ENCODE measurements at places on chromosomes 4 and X. TPM values are rescaled to one million over a fixed set of nuclear protein-coding genes. Genes with fewer than 3 reads are reported as not detected.

DNA sequence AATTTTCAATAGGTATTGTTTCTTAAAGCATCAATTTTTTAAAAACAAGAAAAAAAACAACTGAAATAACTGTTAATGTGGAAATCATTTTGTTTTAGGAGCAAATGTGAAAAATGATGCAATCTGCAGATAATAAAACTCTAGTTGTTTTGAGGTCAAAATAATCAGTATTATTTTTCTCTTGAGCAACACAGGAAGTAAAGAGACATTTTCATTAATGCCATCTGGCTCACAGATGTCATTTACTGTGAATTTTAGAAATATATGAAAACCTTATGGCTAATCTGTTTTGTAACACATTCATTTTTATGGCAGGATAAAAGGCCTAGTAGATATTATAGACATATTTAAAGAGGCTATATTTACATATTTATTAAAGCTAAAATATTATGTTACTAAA lies 141.6 kb downstream of the PCDH18 start:
- H3K27me3 ChIP-seq: no peaks in the 10 kb centered on the region
- no peaks in the 10 kb centered on the region for H3K4me1 ChIP-seq
- no peak for DNase-seq

DNA sequence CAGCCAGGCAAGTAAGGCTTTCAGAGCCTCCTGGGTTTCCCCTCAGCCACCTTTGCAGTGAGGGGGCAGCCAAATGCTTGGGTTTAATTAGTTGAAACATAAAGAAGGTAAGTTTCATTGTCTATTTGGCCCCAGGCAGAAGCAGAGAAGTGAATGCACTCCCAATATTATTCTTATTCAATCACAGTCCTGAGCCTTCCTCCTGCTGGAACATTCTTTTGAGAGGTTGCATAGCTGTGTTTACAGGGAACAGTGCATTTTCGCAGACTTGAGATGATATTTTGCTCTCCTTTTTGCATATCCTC lies 13.9 kb downstream of the SLC2A9 start:
- DNase-seq: no peak
- no peak overlapping the region for H3K4me3 ChIP-seq
- no peak overlapping the region for H3K27ac ChIP-seq
- H3K36me3 ChIP-seq: no peaks in the 10 kb centered on the region
- no peaks in the 10 kb centered on the region for H3K27me3 ChIP-seq

DNA sequence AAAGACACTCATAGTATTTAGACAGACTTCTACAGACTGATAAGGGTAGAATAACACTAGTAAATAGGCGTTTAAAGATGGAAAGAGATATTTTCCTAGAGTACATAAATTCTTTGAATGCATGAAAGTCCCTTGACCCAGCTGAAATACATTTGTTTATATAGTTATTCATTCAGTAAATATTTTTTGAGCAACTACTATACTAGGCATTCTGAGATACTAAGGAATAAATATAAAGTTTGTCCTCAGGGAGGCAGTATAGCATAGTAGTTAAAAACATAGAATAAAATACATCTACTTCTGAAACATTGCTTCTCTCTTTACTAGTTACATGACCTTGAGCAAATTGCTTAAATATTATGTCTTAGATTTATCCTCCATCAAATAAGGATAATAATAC lies 27.4 kb downstream of the HMGN5 start:
- H3K36me3 ChIP-seq: no peaks in the 10 kb centered on the region
- H3K4me3 ChIP-seq: no peak overlapping the region
- DNase-seq: peak; percentile 5
- no peak overlapping the region for H3K27ac ChIP-seq
- no peaks in the 10 kb centered on the region for H3K27me3 ChIP-seq

DNA sequence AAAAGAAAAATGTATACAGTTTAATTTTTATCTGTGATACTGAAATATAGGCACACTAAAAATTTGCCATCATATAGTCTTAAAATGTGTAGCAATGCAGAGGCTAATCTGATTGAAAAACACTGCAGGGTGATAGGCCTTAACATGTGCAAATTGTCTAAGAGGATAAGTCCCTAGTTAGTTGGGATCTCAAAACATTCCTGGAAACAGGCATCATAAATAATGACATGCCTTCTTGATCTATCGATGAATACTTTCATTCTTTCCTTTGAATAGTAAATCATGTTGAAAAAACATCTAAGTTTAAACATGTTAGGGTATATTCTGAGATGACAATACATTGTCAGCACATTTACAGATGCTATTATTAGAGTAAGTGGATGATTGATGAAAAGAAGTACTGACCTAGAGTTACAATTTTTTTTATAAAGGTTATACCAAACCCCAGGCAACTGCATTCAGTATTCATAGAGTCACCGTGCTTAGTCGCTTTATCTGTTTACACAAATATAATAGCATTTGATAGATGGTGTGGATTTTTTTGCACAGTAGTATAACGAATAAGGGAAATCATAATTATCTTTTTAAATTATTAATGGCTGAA lies 668.2 kb upstream of the ADGRL3 start:
- H3K27me3 ChIP-seq: no peaks in the 10 kb centered on the region
- DNase-seq: no peak

DNA sequence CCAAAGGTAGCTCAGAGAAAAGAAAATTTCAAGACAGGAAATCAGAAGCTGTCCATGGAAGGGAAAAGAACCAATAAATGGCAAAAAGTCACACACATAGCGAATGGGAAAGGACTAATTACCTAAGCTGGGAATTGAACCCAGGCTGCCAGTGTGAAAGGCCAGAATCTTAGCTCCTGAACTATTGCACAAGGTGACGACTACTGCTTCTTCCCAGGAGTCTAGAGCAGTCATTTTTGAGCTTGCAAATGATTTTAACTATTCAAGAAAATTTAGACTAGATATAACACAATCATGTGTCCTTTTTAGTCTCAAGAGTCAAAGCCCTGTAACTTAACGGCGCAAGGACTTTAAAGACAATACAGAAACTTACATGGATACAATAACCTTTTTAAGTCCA lies 34.1 kb upstream of the ZNF81 start:
- no peaks in the 10 kb centered on the region for H3K4me1 ChIP-seq
- no peaks in the 10 kb centered on the region for H3K27me3 ChIP-seq
- no peak overlapping the region for H3K4me3 ChIP-seq
- no peak for DNase-seq
- no peaks in the 10 kb centered on the region for H3K36me3 ChIP-seq
- no peak overlapping the region for H3K27ac ChIP-seq

Gene MAGEC2
- total RNA-seq: not detected

Gene EVC2
- total RNA-seq: 0.11 TPM

Data from naive thymus-derived CD8-positive, alpha-beta T cell (primary cell).